ENCODE measurements at places on chromosomes 16 and 17.

- peak; percentile 33 for DNase-seq
Observed at GRCh38 chr17:75404731-75405364, 630 bp downstream of the GRB2 start.

- no peak for DNase-seq
Observed at GRCh38 chr16:54946909-54947308, 16.2 kb downstream of the IRX5 start.

DNA sequence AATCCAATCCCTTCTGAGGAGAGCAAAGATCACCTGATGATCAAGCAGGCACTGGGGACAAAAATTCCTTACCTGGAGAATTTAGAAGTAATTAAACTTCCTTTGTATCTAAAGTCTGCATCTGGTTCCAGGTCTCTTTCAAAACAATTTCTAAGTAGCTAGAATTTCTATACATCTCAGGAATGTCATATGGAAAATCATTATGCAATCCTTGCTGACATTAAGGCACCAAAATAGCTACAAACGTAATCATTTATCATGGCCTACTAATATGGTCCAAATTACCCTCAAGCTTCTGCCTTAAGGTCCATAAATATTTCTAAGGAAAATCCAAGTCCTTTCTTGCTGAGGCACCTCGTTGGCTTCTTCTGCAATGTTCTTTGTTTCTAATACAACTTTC, 32.9 kb upstream of the YPEL2 start:
- DNase-seq, result no peak

- DNase-seq, result no peak
Observed at GRCh38 chr17:82475458-82475857, 16.9 kb downstream of the NARF start.

GRCh38 chr17:311119-311782, 41.4 kb downstream of the RPH3AL start:
- no peak for DNase-seq

DNA sequence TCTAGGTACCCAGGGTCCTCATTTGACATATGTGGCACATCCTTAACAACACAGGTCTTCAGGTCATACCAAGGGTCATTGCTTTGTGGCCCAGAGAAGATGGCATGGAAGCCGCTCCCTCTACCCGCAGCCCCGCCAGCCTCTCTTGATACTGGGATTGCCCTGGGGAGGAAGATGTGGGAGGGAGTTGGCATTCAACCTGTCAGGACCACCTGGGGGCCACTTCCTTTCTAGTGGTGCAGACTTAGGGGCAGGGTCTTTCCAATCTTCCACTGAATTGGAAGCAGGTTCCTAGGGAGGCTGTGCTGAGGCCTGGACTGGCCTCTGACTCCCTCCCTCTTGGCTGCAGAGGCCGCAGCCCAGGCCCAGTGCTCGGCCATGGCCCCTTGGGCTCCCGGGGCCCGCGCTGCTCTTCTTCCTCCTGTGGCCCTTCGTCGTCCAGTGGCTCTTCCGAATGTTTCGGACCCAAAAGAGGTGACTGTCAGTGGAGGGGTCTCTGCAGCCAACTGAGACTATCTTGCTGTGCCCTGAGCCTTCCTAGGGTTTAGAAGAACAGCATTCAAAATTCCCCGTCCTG, 5.1 kb upstream of the HEXIM1 start:
- DNase-seq, result no peak

DNA sequence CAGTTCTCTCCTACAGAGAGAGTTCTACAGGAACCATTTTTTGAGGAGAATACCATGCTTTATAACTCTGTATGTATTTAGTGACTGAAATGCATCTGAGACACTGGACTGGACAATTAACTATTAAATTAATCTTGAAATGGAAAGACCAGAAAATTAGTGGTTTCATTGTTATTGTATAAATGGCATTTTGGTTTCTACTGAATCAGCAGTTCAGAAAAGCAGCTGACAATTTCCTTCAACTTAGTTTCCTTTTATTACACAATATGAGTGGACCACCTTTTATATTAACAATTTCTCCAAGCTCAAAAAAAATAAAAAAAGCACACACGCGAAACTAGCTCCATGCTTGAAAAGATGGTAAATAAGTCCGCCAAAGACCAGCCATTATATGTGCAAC, 66.1 kb upstream of the SLC12A3 start:
- DNase-seq, result no peak

DNA sequence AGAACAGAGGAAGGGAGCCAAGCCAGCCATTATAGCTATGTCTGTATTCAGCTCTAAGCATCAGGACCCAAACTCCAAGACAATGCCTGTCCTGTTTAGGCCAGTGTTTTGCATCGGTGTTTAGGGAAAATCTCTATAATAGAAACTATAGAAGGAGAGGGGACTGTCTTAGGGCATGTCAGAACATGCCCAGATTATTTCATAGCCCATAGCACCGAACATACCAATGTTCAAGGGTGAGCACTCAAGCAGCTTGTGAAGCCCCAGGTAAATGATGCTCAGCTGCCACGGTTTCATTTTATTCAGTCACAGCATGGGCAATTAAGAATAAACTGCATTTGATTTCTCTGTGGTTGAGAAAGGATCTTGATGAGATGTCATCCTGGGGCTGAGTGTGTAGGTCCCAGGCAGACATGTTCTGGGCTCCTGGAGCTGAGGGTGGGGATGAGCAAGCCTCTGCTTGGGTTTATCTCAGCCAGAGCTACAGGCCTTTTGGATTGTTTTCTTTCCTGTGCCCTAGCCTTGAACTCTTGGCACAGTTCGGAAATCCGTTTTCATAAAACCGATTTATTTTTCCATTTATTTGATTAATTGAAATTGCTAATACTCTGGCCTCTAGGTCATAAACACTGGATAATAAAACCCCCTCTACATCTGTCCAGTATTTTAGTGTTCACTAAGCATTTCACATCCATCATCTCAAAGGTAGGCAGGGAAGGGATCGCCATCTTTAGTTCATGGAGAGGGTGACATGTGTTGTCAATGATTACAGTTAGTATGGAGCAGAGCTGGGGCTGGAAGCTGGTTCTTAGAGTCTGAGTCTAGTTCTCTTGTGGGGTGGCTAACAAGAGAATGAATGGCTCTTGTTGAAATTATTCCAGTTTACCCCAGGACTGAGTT, 290.7 kb upstream of the ASIC2 start:
- DNase-seq, result no peak

DNA sequence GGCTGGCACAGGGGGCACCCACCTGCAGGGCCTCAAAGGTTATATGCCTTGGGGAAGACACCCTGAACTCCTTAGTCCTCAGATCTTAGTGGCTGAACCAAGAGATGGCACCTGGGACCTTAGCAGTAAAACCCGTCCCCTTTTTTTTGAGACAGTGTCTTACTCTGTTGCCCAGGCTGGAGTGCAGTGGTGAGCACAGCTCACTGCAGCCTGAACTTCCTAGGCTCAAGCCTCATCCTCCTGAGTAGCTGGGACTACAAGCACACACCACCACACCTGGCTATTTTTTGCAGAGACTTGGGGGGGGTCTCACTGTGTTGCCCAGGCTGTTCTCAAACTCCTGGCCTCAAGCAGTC, 237.2 kb downstream of the MRTFB start:
- no peak for DNase-seq

DNA sequence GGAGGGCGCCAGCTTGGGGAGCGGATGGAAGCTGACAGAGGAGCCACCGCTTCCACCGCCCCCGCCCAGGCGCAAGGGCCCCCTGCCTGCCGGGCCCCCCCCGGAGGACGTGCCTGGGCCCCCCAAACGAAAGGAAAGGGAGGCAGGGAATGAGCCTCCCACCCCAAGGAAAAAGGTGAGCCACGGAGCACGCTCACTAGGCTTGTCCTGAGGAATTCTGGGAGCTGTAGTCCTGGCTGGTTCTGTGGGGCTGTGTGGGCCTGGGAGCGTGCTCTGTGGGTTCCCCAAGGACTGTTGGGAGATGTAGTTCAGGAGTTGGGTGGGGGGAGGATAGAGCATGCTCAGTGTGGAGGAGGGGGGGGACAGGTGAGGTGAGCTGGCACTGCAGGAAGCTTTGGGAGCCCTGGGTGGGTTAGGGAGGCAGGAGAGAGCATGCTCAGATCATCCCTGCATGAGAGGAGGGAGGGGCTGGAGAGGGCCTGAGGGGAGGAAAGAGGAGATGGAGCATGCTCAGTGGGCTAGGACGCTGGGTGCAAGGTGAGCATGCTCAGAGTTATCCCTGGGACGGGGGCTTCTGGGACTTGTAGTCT, 4.5 kb downstream of the FBXL19 start:
- no peak for DNase-seq

GRCh38 chr17:1573932-1574696, 11.5 kb upstream of the PITPNA start:
- no peak for DNase-seq

DNA sequence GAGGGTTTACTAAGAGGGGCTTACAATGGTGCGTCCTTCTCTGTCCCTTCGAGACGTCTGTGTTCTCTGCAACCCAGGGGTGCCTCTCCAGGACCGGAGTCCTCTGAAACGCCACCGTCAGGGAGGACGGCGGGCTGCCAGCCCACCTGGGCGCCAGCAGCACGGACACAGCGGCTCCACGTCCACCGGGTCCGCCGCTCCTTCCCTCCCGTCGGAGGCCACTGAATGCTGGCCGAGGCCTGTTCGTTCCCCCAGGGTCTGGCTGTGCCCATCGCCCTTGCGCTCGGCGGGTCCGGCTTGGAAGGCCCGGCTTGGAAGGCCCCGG, 403 bp downstream of the TEPSIN start:
- DNase-seq, result no peak

- DNase-seq, result no peak
Observed at GRCh38 chr16:4016005-4016352, 100.3 kb downstream of the ADCY9 start.

DNA sequence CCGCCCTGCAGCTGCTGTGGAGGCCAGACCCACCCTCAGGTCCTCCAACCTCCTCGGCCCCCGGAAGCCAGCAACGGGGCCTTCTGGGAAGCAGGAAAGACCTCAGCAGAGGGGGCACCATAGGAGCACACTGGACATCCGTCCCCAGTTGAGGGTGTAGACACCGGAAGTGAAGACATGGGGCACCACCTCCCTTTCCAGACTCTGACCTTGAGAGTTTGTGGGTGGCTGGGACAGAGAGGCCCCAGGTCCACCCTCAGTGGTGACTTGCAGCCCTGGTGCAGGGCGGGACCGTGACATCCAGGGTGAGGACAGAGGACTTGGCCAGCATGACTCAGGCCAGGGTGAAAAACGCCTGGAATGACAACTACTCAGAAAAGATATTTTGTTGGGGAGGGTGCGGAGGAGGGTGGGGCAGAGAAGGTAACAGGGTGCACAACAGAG, 19.9 kb downstream of the CEP295NL start:
- DNase-seq, result no peak

- DNase-seq, result no peak
Observed at GRCh38 chr17:50621574-50622031, 13.1 kb upstream of the ABCC3 start.

DNA sequence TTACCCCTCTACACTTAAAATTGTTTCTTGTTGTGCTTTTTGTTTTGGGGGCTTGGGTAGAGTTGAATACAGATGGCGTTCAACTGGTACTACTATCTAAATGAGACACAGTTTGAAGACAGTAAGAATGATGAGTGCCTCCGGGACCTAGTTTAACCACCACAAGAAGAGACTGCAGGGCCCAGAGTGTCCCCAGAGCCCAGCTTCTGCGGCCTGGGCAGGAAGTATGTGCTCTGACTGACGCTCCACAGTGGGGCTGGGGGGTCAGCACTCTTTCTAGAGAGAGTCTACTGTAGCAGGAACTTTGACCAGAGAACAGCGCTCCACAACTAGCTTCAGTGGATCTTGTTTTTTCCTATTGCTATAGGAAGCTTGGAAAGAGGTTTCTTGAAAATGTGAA, 174.0 kb downstream of the VPS53 start:
- no peak for DNase-seq

DNA sequence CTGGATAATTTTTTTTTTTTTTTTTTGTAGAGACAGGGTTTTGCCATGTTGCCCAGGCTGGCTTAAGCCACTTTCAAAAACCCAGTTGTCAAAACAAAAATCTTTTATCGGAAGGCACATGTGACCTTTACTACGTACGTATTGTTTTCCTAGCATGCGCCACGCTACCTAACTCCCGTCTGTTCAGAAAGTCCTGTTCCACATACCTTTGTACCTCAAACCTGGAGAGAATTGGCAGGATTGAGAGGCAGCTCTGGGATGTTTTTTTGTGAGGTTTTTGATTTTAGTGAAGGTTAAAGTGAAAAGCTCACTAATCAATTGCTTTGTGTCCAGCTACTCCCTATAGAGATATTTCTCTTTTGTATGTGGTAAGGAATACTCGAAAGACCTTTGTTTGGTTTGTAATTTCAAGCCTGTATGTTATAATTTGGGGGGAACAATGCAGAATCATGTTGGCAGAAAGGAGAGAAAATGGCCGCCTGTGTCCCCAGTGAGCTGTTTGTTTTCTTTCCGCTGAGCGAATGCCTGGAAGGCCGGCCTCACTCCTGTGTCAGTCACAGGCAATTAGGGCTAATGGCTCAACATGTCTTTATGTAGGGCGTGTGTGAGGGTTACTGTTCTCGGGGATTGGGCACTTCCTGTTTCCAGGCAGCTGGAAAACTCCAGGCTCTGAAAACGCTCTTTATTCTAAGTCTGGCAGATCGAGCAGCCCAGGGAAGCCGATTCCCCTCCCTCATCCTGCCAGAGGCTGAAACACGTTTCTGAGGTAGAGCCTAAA, 60.8 kb upstream of the CLEC18A start:
- no peak for DNase-seq

All from stimulated activated CD8-positive, alpha-beta memory T cell treated with anti-CD3 and anti-CD28 coated beads, Interleukin-12 subunit alpha, Interleukin-12 subunit beta, amount 100 ng/mL, for 4 hours (primary cell).